NCI-H2081 treated with DMSO at 0.1 percent for 48 hours (cell line): ENCODE measurements at places on chromosomes 5 and 9.
A peak's percentile ranks its signal among the peaks of the same experiment; 100 is the strongest.

- DNase-seq: no peak
These were observed 60.9 kb downstream of the ARHGEF28 start for GRCh38 chr5:73686912-73687311.

DNA sequence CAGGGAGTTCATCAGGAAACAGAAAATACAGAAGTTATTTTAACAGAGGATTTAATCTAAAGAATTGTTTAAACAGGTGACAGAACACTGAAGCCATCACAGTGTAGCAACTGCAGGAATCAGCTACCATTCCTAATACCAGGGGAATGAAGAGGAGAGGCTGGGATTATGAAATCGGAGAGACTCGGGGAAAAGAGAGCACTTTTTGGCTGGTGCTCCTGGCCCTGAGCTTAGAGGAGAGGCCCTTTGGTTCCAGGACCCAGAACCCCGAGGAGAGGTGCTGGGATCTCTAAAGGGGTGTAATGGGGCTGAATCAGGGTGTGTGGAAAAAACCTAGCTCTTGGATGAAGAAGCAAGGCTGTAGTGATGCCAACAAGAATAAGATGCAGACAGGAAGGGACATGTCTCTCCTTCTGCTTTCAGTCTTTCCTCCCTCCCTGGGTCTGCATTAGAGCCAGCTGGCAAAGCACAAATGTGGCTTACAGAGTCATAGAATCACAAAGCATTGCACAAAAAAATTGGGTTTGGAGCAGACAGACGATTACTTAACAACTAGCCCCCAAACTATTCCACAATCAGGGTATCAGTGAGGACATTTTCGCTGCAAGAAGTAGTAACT, 11.6 kb upstream of the SFXN1 start:
- DNase-seq: no peak

DNA sequence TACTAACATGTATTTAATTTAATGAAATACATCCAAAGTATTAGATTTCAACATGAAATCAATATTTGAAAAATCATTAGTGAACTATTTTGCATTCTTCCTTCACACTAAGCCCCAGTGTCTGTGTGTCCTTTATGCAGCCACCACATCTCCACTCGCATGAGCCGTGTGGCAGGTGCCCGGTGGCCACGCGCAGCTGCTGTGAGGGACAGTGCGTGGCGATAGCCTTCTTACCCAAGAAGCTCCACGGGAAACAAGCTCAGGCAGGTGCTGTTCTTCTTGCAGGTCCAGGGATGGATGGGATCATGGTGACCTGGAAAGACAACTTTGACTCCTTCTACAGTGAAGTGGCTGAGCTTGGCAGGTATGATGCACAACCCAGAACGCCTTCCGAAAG, 79.3 kb upstream of the OTULINL start:
- no peak for DNase-seq

GRCh38 chr9:112532427-112532826, 45.8 kb downstream of the KIAA1958 start:
- no peak for DNase-seq

- DNase-seq: no peak
These were observed 119.9 kb downstream of the KCNIP1 start for GRCh38 chr5:170623576-170624181.

GRCh38 chr9:136686794-136687711, at the start of gene AGPAT2:
TSS of gene AGPAT2 (minus strand) at chr9:136687457. CDS start at chr9:136687357, 100 bp downstream.
- DNase-seq: no peak

- DNase-seq: no peak
These were observed 898 bp downstream of the STC2 start for GRCh38 chr5:173327084-173327947.

DNA sequence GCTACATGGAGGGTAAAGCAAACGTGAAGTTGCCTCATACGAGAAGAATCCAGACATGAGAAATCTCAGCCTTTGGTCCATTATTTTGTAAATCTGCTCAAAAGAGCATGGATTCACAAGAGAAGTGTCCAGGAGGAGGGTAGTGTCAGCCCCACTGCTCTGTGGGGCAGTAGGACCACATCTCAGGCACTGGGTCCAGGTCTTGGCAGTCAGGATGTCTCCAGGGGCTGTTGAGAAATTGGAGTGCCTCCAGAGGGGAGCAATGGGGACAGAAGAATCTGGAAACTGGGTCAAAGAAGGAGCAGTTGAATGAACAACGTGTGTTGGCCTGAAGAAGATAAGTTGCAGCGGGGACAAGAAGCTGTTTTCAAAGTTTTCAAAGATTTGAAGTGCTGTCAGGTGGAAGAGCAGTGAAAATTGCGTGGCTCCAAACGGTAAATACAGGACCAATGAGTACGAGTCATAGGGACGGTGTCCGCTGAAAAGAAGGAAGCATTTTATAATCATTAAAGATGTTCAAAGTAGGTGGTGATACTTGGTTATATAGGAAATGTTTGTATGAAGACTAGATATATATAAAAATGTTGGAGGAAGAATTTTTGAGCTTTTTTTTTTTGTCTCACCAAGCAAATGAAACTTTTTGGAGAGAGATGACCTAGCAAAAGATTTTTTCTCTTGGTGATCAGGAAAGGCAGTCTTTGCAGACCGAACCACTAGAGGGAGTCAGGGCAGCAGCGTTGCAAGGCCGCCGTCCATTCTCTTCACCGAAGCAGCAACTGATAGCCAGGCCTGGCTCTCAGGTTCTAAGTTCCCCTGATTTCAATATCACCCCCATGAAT, 57.1 kb upstream of the ZBED3 start:
- DNase-seq: no peak

- no peak for DNase-seq
These were observed 19.8 kb downstream of the BRINP1 start for GRCh38 chr9:119349351-119349825.

GRCh38 chr5:57895766-57896165, 413.2 kb upstream of the ACTBL2 start:
- no peak for DNase-seq

DNA sequence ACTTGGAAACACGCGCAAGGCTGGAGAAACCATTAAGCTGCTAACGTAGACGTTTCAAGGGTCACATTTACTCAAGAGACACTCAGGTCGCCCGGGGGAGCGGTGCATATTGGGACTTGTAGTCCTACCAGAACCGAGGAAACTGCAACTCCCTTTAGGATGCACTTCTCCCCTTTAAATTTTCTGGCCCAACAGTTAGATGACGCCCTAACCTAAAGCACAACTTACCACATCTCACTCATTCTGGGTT, 384 bp upstream of the DMXL1 start:
- DNase-seq: peak; percentile 80

DNA sequence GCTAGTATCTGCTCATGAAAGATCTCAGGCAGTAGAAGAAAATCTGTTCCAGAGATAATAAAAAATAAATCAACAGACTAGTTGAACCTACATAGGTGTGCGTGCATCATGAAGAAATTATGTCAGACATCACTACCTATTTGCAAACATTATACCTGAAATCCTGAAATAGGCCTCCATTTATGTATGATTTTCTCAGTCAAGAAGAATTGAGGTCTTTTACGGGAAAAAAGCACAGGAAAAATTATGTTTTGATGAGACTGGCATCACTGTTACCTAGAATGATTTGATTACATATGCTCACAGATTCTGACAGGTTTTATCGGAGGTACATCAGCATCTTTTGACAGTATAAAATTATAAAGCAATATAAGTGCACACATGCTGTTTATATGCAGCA, 1570.5 kb upstream of the NUDT12 start:
- no peak for DNase-seq

DNA sequence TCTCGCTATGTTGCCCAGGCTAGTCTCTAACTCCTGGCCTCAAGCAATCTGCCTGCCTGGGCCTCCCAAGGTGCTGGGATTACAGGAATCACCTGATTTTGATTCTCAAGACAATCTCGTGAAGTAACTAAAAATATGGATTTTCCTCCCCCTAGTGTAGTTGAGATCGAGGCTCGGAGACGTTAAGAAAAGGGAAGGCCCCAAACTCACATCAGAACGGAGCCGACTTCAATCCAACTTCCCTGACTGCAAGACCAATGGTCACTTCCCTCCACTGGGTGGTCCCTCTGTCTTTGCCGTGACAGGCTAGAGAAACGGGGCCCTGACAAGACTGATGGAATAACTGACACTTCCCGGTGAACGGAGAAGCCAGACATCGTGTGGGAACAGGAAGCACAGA, 28.3 kb downstream of the BARHL1 start:
- DNase-seq: no peak

DNA sequence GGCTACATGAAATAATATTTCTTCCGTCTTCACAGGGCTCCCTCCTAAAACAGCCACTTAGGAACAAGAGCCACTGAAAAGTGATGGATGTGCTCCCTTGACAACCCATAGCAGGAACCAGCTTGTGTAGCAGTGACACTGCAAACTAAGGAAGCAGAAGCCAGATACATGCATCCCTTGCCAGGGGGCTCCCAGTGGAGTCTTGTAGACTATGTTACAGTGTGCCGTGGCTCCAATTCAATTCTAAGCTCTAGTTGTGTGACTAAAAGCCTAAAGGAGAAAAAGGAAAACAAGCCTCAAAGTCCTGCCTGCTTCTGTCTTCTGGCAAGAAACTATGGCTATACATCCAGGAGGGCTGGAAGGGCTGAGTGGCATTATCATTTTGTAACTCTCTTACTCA, 12.2 kb upstream of the TAF1L start:
- no peak for DNase-seq
